ENCODE measurements at places on chromosomes 11 and 22.

- no peak for DNase-seq
These were observed 28.8 kb downstream of the WNT7B start for GRCh38 chr22:45948081-45948648.

- DNase-seq: no peak
These were observed 218.0 kb downstream of the ST3GAL4 start for GRCh38 chr11:126573325-126573978.

DNA sequence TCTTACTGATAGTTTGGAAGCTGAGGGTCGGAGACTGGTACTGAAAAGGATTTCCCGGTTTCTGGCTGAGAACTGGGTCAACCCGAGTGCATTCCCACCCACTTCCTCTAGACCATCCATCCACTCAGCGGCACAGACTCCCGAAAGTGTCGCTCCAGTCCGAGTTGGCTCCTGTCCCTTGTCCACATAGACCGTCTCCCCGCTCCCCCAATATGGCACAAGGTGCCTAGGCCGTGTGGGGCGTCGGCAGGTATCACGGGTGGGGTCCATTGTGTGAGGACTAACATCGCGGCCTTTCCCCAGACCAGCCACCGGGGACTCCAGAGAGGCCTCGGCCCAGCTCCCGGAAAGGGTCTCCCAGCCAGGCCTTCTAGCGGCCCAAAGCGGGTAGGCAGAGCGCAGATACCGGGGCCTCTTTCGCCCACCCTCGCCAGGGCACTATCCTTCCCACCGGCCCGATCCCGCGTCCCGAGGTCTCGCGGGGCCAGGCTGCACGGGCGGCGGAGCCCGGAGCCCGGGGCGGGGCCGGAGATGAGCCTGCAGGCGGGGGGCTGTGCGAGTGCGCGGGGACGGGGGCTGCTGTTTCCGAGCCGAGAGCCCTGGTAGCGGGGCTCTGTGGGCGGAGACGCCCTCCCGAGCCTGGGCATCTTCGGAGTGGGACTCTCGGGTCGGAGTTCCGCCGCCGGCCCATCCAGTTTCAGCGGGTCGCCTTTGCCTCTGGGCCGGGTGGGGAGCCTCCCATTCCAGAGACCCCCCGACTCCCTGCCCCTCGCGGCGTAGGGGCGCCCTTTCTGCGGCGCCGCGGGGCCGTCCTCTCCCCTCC lies 21.1 kb downstream of the SERPINH1 start:
- no peak for DNase-seq

DNA sequence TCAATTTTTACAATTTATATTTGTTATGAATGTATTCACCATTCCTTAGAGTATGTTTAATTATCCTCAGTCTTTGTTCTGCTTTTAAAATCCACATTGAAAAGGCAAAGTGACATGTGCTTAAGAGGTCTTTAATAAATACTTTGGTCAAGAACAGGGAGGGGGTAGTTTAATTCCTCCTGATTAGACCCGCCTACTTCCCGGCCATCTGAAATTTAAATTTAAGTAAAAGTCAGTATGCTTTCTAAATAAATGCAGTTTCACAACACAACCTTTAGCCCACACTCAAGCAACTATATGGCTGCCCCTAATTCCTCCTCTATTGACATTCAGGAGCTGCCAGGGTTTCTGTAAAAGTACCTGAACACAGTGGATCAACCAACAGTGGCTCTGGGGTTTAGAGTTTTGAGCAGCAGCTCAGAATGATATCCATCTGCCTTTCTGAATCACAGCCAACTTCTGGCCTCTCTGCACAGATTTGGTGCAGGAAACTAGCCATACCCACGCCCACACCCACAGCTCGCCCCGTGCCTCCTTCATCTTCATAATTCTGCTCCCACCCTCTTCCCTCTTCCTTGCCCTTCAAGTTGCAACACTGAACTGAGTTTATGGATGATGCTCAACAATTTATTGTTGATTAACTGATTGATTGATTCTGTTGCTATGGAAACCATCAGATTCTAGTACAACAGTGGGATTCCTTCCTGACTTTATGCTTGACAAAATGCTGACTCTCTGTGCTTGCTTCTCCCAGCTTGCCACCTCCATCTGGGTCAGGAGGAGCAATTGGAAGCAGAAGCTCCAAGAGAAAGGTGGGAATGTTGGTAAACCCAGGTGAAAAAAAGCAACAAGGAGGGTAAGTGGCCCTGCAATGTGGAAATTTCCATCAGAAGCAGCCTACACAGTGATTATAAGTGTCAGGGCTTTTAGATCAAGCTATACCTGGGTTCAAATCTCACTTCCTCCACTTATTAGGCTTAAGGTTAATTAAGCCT lies 70.8 kb downstream of the PANX1 start:
- DNase-seq: no peak

DNA sequence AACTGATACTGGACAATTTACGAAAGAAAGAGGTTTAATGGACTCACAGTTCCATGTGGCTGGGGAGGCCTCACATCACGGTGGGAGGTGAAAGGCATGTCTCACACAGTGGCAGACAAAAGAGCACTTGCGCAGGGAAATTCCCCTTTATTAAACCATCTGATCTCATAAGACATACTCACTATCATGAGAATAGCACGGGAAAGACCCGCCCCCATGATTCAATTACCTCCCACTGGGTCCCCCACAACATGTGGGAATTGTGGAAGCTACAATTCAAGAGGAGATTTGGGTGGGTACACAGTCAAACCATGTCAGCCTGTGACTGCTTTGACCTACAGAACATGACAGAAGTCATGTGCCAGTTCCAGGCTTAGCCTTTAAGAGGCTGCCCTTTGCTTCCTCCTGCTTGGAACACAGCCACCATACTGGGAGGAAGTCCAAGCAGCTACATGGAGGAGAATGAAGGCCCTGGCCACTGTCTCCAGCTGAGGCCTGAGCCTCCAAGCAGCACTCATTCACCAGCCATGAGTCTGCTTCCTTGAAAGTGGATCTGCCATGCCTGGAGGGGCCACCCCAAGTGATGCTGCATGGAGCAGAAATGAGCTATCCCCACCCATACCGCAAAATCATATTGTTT lies 10.9 kb upstream of the GAL start:
- no peak for DNase-seq

DNA sequence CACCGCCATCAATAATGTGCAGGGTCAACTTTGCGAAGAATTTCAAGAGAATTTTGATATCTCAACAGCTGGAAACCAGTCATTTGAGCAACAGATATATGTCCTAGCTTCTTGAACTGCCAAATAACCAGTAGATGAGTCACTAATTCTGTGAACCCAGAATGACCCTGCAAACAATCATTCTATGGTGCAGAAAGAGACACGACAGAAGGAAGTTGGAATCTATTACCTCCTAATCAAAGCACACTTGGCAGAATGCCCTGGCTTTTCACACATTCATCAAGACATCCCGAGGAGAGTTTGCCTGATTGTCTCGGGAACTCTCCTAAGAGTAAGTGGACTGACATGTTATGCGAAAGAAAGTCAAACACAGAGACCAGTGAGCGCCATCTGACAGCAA lies 621.1 kb downstream of the OPCML start:
- DNase-seq: no peak

DNA sequence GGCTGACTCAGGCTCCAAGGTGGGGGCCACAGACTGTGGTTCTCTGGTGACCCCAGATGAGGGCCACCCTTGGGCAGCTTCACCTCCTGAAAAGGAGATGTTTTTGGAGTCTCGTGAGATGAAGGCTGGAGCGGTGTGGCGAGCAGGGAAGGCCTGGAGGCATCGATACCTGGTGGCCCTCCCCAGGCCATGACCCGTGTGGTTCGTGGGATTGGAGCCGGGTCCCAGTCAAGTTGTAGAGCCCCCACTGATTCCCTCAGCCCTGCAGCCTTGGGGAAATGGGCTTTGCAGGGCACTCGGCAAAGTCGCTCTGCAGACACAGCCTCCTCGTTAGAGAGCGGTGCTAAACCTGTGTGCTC lies 1083.4 kb downstream of the BRD1 start:
- no peak for DNase-seq

- no peak for DNase-seq
These were observed 84.1 kb downstream of the FBLN1 start for GRCh38 chr22:45586651-45587405.

GRCh38 chr11:41323446-41323845 lies 136.0 kb downstream of the LRRC4C start:
- no peak for DNase-seq

- DNase-seq: no peak
These were observed 522.6 kb downstream of the TMEM135 start for GRCh38 chr11:87560352-87560751.

DNA sequence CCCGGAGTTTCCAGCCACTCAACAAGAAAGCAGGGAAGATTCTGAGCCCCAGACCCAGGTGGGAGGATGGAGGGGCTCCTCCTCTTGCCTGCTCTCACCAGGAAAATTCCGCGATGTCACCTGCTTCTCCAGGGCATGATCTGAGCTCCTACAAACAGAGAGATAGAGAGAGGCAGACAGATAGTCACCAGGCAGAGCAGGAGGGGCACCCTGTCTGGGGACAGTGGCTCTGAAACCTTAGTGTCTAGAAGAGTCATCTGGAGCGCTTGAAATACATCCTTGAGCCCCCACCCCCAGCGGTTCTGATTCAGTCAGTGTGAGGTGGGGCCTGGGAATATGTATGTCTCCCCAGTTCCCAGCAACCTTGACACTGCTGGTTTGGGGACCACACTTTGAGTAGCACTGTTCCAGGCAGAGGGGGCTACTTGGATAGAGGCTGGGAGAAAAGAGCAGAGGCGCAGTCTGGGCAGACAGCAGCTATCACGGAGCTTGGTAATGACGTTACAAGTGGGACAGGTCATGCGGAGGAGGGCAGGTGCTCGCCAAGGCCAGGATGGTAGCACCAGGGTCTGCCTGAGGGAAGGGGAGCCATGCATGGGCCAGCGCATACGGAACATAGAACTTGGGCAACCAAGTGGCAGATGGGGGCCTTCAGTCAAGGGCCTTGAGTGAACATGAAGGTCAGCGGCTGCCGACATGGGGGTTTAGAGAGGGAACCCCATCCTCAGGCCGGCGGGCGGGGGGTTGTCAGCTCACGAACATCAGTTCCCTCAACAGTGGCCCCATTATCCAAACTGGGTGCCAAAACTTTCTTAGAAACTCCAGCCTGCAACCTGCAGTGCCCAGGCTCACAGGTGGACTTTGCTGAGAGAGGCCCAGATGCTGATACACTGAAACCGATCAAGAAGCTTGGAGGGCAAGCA lies 60.9 kb upstream of the MYEOV start:
- DNase-seq: no peak

- DNase-seq: no peak
These were observed 10.1 kb downstream of the CCDC90B start for GRCh38 chr11:83275888-83276641.

DNA sequence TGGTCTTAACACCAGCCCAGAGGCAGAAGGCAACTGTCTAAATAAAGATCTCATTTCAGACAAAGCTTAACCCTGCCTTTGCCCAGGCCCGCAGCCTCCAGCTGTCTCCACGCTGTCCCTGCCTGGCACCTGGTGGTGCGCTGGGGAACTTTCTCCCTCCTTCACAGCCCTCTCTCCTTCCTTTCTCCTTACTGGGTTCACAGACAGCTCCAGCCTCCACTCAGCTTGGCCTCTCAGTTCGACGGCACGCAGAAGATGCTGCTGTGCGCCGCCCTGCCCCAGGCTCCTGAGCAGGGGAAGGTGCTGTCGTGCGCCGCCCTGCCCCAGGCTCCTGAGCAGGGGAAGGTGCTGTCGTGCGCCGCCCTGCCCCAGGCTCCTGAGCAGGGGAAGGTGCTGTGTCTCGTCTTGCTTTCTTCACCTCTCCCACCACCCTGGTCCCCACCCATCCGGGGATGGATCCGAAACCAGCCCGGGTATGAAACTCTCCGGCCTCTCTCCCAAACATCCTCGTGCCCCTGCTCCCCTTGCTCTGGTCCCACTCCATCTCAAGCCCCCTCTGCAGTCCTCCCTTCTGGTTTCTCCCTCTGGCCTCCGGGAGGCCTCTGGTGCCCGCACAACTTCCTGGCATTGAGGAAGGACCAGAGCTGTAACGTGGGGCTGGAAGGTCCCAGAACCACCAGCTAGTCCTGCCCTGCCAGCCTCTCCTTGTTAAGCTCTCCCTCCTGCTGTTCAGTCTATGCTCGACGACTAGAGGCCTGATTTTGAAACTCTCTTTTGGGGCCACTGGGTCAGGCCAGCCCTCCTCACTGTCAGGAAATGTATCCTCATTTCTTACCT lies 22.9 kb upstream of the JAM3 start:
- DNase-seq: no peak

DNA sequence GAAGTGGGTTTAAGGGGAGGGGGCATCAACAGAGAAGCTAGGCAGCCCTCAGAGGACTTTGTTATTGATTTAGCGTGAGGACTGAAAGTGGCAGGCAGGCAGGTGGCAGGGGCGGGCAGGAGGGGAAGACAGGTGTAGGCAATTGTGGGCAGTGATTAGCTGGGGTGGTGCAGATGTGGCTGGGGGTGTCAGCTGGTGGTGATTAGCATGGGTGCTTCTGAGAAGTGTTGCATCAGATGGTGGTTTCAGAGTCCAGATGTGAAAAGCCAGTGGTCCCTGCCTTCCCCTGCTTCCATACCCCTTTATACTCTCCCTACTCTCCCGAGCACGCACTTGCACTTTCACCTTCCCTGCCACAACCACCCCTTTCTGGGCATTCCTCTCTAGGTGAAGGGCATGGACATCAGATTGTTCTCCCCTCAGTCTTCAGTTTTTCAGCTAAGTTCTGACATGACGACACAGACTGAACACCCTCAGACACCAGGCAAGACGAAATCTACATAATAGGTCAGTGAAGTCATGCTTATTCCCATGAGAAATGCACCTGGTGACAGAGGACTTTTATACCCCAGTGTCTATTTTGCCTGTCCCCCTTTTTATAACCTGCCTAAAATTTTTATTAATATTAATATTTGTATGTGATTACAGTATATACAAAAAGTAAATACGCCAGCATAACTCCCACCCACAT lies 435.7 kb upstream of the CADM1 start:
- DNase-seq: no peak

Measured in HL-60 (cell line).